Uterus (tissue), 4 donors: ENCODE measurements at places on chromosomes 2 and 18. TPM values are rescaled to one million over a fixed set of nuclear protein-coding genes. Genes with fewer than 3 reads are reported as not detected.

Gene TRPM8
- total RNA-seq, result 0.35 TPM

Gene CCL20
- total RNA-seq, result not detected

Gene FHOD3
- 4.9 TPM for total RNA-seq

Gene SCN1A
- not detected for total RNA-seq

Gene C2orf80
- not detected for total RNA-seq

Gene POTEJ
- not detected for total RNA-seq

Gene SERPINB4
- total RNA-seq, result not detected

Gene M1AP
- total RNA-seq, result 0.76 TPM

Gene LRRTM1
- 10.4 TPM for total RNA-seq

Gene DUSP11
- 37.5 TPM for total RNA-seq

Gene DTNA
- total RNA-seq, result 52.4 TPM

Gene FOXI3
- not detected for total RNA-seq

Gene FAM237A
- not detected for total RNA-seq

Gene NEUROD1
- not detected for total RNA-seq

Gene SERPINB10
- total RNA-seq, result not detected

Gene TMEFF2
- total RNA-seq, result not detected

Gene GCG
- not detected for total RNA-seq

Gene CRYBA2
- total RNA-seq, result not detected

Gene ZNF385B
- 0.41 TPM for total RNA-seq

Gene CCBE1
- total RNA-seq, result 10.9 TPM

Gene MRPL53
- 65.7 TPM for total RNA-seq

Gene RALB
- total RNA-seq, result 54.1 TPM

Gene RBM44
- 3.6 TPM for total RNA-seq

Gene MARCO
- total RNA-seq, result 2.1 TPM

Gene RAB27B
- total RNA-seq, result under 0.01 TPM

Gene B4GALT6
- 11.8 TPM for total RNA-seq

Gene CD207
- total RNA-seq, result 0.26 TPM

Gene IRS1
- 54.2 TPM for total RNA-seq

Gene PLCD4
- 1.2 TPM for total RNA-seq

Gene STK39
- total RNA-seq, result 13.9 TPM

Gene SERPINB12
- not detected for total RNA-seq

Gene TACR1
- total RNA-seq, result 25.4 TPM

Gene DDX18
- 82.7 TPM for total RNA-seq

Gene CENPA
- total RNA-seq, result not detected

Gene MERTK
- total RNA-seq, result 30.3 TPM

Gene APCDD1
- total RNA-seq, result 8.2 TPM

Gene OTOF
- total RNA-seq, result 0.21 TPM

Gene FRZB
- 15.1 TPM for total RNA-seq

Gene NXPH2
- not detected for total RNA-seq

Gene ARHGAP25
- 11.4 TPM for total RNA-seq
